ENCODE measurements at places on chromosomes 11 and 22. TPM values are rescaled to one million over a fixed set of nuclear protein-coding genes. Genes with fewer than 3 reads are reported as not detected.

The CHRM1 gene
- not detected for total RNA-seq

The NCR3LG1 gene
- total RNA-seq = 0.95 TPM

The KCNJ5 gene
- total RNA-seq = not detected

The OR10A2 gene
- total RNA-seq = not detected

The FGF3 gene
- not detected for total RNA-seq

The TRIM49D1 gene
- total RNA-seq = not detected

The RAB36 gene
- total RNA-seq = 0.80 TPM

Data from activated T-helper 17 cell treated with anti-CD3 and anti-CD28 coated beads, Interleukin-2, amount 50 U/mL, for 72 hours (primary cell).